ENCODE measurements at places on chromosomes 5 and 9.

DNA sequence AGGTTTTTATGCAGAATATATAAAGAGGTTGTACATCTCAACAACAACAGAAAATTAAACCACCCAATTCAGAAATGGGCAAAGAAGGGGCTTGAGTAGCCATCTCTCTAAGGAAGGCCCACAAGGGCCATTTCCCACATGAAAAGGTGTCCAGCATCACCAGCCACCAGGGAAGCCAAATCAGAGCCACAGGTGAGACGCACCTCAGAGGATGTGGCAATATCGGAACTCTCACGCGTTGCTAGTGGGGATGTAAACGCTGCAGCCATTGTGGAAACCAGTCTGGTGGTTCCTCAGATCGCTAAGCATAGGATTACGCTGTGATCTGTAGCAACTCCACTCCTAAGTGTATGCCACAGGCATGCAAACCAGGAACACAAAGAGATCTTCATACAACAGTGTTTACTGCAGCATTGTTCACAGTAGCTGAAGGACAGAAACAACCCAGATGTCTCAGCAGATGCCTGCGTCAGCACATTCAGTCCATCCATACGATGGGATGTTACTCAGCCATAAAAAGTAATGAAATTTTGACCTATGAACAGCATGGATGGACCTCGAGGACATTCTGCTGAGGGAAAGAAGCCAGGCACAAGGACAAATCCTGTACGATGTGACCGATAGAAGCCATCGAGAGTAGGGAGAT, 84.3 kb upstream of the CACNA1B start:
- DNase-seq: no peak

DNA sequence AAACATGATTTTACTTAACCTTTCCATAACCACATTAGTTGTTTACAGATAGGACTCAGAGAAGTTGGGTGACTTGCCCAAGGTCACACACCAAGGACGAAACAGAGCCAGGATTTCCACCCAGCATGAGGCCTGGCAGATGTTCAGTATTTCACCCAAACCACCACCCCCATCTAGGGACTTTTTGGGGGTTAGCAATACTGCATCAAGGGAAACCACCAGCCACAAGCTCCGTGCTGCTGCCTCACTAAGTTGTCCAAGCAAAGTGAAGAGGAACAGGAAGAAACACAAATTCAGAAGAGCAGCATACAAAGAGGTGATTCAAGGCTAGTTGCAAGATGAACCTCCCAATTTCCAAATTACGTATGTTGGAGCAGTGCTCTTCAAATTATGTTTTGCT, 219.6 kb upstream of the RORB start:
- no peak for DNase-seq

- DNase-seq: peak; percentile 76
Observed at GRCh38 chr5:179870403-179870903, 11.8 kb upstream of the MRNIP start.

DNA sequence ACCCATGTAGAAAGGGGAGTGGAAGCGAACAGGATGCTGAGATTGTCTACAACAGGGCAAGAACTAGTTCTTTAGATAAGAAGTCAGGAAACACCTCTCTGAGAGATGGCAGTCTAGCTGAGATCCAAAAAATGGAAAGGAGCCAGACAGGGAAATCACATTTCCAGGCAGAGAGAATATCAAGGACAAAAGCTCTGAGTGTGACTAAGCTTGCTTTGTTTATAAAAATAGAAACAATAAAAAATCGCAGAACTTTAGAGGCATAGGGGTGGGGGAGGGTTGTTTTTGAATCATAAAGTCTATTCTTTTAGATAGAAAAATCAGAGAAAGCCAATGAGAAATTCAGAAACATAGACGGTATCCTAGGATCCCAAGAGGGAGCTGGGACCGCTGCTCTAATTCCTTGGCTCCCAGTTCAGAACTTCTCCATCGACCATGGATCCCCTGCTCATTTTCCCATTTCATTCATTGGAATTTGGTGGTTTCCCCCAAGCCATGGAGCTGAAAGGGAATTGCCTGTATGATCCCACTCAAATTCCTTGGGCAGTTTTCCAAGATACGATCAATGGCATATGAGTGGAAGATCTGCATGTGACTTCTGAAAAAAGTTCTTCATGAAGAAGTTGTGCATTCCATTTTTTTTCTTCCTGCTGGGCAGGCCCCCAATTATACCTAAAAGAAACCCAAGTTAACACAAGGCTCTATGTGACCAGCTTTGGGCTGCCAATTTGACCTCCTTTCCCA, 182.0 kb downstream of the GRIA1 start:
- DNase-seq: no peak

DNA sequence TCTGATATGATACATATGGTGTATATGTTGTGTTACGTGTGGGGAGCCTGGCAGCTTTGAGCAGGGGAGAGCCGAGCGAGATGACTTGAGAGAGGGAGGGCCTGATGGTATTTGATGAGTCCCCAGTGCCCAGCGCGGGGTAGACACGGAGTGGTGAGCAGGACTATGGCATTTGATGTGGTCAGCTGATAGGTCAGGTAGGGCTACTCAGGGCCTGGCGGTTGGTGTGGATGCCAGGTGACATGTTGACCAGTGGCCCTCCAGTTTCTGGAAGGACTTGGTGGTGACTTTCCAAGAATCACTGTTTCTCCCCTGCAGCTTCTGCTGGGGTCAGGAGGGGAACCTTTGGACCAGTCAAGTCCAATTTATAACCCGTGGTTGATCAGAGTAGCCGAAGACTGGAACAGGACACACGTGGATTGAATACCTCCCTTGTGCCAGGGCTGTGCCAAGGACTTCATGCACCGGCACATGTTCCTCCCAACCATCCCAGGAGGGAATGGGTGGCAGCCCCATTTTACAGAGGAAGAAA, 148.8 kb downstream of the RGS3 start:
- no peak for DNase-seq

- DNase-seq: no peak
Observed at GRCh38 chr9:92734931-92735635, 29.6 kb downstream of the BICD2 start.

GRCh38 chr5:14914623-14915260, 43.2 kb upstream of the ANKH start:
- no peak for DNase-seq

DNA sequence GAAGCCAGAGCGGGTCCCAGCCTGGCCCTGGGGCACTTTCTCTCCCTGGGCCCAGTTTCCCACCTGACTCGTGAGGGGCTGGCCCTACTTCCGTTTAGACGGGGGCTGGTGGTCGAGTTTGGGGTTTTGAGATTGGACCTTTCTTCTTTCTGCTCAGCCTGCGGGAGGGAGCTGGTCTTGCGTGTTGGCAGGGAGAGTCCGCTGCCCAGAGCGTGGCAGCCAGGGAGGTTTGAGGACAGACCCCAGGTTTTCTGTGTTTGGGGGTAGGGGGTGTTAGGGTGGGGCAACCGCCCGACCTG, 6.0 kb upstream of the PITX1 start:
- peak; percentile 62 for DNase-seq

DNA sequence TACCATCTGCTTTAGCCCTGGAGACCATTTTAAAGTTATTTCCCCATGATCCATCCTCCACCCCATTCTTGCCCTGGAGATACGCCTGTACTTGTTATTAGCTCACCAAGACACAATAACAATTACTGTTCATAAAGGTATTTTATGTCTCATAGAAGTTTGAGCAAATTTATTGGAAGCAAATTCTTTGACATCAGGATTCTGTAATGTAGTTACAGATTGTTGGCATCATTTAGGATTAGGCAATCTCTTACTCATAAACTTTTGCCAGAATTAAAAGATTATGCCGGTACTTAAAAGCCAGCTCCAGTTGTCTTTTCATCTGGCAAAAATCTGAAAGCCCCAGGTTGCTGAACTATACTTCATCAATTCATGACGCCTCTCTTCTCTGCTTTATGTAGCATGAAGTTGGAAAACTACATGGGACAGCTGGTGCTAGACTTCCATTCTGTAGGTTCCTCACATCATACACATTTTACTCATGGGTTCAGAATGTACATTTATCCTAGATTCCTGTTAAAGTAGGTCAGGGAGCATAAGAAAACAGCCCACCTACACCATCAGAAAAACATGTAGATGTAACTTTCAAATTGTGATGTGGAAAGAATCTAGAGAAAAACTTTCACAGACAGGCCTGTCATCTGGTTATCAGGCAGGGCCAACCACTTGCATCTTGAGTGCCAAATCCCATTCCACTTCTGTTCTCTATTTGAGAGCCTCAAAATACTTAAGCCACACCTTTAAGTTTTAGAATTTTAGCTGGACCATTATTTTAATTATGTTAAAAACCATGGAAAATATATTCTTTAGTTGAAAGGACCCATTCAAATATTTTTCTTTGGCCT, 14.0 kb downstream of the ATP10B start:
- DNase-seq: no peak

- DNase-seq: no peak
Observed at GRCh38 chr5:14706615-14707021, 42.1 kb downstream of the OTULIN start.

Data from ecto neural progenitor cell (in vitro differentiated cells).